ENCODE measurements at places on chromosomes 12 and 14.

DNA sequence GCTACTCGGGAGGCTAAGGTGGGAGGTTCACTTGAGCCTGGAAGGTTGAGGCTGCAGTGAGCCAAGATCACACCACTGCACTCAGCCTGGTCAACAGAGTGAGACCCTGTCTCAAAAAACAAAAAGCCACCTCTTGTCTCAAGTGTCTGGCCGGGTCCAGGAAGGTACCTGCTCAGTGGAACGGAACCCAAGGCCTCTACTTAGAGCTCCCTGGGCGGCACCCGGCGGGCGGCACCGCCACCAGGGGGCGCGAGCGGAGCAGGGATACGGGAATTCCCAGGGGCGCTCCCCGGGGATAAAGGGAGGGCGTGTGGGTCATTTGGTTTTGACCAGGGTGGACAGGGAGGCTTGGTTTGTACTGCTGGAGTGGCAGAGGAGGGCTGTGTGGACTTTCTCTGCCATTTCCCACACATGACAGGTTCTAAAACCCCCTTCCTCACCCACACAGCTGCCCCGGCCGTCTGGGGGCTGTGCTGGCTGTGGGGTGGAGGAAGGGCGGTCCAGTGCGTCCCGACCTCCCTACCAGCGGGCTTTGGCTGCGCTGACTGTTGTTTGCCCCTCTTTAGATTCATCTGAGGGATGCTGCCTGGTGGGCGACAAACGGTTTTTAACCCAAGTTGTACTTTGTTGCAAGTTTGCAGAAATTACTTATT is 91.4 kb downstream of the SETD3 start:
- DNase-seq, result peak; percentile 37

- DNase-seq, result peak; percentile 35
Measured at GRCh38 chr12:104314242-104314614, 10.7 kb downstream of the EID3 start.

- no peak for DNase-seq
Measured at GRCh38 chr14:104171029-104171697, 32.8 kb downstream of the KIF26A start.

DNA sequence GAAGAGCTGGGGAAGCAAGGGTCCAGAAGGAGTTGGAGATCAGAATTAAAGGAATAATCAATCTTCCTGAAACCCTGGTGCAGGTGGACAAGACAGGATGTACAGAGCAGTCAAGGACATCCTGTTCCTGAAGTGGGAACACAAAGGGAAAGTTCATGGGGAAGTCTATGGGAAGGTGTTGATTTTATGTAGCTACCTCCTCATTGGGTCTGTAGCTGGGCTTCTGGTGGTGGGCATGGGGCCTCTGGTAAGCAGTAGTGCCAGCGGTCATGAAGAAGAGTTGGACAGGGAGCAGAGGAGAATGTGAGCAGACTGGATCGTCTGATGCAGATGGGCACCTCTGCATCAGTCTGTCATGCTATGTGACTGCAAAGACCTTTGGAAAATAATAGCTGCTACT is 75.7 kb upstream of the PPM1H start:
- DNase-seq, result no peak

DNA sequence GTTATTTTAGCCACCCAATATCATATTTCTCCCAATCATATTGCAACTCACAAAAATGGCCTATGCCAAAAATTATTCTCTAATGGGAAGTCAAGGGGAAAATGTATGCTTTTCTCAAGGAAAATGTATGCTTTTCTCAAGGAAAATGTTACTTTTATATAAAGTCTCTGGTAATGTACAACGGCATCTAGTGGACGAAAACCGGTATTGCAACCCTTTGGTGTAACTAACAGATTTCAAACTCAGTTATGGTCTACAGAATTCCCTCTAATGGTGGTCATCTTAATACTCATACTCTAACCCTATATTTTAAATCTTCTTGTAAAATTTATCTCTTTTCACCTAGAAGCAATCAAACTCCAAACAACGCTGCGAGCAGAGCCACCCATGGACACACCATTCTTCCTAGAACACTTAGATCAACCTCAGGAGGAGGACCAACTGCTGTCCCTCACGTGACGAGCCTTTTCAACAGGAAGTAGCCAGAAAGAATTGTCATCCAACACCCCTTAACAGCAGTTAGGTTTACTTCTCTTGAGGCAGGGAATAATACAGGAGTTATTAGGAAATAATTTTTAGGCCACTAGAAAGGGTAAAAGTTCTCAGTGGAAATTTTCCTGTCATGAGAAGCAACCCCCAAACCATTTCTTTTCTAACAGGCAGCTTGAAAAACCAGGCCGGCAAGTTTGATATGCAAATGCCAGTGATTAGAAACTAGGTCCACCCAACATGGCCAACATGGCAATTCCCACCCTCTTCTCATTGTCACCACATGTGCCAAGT is 20.1 kb downstream of the APOBEC1 start:
- peak; percentile 52 for DNase-seq

GRCh38 chr12:113744802-113745395 is 221.2 kb downstream of the RBM19 start:
- no peak for DNase-seq

- DNase-seq, result no peak
Measured at GRCh38 chr12:23614280-23614679, 335.2 kb downstream of the SOX5 start.

DNA sequence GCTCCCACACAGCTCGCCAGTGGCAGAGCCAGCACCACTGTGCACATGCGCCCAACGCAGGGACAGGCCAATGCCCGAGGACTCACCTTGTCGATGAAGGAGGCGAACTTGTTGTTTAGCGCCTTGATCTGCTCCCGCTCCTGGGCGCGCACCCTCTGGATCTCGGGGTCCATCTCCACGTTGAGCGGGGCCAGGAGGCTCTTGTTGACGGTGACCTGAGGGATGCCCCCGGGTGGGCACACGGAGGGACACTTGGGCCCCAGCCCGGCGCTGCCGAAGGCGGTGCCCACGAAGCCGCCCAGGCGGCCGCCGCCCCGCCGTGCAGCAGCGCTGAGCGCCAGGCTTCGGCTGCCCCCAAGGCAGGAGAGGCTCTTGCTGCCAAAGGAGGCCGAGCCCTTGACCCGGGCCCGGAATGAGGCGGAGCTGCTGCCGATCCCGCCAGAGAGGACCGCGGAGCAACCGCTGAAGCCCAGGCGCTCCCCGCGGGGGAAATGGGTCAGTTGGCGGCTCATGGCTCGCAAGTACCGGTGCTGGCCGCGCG is at the start of gene KRT72:
KRT72 (minus strand) TSS at position 523 of the 541 bp plus-strand sequence; CDS start at position 512, 11 bp downstream.
- no peak for DNase-seq
